ENCODE measurements at places on chromosomes 5 and 9.

DNA sequence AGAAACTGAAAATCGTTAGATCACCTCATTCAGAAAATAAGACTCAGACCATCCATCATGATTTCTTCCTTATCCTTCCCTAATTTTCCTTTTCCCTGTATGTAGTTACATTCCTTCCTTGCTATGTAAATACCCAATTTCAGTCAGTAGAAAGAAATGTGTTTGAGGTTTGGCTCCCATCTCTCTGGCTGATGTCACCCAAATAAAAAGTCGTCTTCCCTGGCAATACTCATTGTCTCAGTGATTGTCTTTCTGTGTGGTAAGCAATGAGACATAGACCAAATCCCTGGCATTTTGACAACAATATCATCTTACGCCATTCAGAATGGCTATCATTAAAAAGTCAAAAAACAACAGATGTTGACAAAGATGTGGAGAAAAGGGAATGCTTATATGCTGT, 303.9 kb upstream of the EDIL3 start:
- no peak for DNase-seq

DNA sequence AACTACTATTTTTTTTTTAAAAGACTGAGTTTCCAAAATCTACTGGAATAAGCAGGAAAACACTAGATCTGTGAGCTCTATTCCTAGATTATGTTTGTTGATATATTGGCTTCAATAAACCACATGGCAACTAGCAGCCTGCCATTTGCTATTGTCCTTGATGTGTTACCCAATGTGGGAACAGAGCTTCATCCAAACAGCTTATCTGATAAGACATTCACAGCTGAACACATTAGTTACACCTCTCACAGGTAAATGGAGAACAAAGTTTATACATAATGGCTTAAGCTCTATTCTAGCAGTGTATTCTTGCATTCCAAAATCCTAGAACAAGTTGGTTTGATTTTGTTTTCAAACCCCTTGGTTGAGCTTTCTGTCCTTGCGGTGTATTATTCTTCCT, 642.1 kb downstream of the TLE1 start:
- DNase-seq = no peak

DNA sequence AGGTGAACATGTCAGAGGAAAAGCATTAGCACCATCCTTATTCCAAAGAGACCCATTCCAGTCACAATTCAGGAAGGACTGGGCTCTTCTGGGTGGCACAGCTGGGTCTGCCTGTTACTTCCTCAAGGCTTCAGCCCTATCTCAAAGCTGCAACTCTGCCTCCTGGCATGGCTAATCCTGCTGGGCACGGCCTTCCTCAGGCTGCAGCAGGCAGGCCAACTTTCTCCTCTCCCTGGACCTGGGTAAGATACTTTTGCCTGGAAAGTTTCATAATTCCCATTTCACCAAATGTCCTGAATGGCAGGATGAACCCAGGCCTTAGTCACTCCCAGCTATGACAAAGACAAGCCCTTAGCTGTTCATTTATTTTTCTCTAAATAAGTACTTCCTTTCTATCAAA, 50.1 kb downstream of the MACROH2A1 start:
- DNase-seq = no peak

GRCh38 chr5:83839256-83839655, 118.6 kb upstream of the HAPLN1 start:
- no peak for DNase-seq

GRCh38 chr9:105842023-105842644, 147.8 kb downstream of the TMEM38B start:
- DNase-seq = no peak

DNA sequence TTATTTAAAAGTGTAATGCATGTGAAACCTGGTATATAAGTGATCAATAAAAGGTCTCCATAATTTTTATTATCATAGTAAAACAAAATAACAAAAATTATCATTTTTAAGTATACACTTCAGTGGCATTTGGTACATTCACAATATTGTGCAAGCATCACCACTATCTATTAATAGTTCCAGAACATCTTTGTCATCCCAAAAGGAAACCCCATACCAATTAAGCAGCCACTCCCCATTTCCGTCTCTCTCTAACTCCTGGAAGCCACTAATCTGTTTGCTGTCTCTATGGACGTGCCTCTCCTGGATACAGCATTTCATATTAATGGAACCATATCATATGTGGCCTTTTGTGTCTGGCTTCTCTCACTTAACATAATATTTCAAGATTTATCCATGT, 7.6 kb downstream of the OLFML2A start:
- no peak for DNase-seq

DNA sequence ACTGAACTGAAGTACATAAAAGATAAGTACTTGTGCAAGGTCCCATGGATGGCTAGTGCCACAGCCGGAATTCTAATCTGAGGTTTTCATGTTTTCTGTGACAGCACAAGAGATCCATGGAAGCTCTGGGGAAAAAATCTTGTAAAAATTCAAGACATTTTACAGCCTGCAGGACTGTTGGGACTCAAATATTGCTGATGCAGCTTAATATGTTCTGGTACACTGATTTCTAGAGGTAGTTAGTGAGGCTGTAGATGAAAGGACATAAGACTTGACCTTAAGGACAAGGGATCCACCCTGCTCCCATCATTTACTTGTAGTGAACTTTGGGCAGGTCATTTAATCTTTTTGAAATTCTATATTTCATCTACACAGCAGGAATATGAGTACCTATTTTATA, 390.4 kb downstream of the TLE4 start:
- no peak for DNase-seq

GRCh38 chr9:131240047-131240921, 36.0 kb downstream of the FAM78A start:
- no peak for DNase-seq

- DNase-seq = no peak
These were observed 2.1 kb downstream of the SLC22A5 start for GRCh38 chr5:132371603-132371994.

DNA sequence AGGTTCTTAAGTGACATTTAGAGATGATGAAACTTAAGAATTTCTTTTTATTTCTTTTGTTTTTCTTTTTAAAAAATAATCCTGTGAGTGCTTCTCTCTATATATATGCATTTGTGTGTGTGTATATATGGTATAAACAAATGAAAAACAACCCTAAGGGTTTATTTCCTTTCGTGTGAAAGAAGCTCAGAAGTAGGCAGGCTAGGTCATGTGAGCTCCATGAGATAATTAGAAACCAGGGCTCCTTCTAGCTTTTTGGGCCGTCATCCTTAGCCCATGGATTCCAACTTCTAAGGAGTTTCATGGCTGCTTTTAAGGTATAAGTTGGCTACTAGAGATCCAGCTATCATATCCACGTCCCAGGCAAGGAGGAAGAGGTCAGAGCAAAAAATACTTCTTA, 11.2 kb downstream of the C9orf43 start:
- DNase-seq = no peak

DNA sequence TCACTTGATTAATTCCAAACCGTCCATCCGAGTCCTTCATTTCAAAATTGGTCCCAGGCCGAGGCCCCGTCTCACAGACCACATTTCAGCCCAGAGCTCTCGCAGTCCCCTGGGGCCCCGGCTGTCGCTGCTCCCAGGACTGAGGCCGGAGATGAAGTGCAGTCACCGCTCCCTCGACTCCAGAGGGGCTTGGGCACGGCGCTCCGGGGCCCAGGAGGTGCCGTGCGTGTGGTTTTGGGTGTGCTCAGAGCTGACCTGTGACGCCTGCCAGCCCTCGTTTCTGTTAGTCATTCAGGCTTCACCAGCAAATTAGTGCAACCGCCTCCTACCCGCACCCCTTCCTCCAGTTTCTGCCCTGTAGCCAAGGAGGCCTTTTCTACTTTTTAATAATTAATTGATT, 48.7 kb upstream of the PHYKPL start:
- DNase-seq = no peak

DNA sequence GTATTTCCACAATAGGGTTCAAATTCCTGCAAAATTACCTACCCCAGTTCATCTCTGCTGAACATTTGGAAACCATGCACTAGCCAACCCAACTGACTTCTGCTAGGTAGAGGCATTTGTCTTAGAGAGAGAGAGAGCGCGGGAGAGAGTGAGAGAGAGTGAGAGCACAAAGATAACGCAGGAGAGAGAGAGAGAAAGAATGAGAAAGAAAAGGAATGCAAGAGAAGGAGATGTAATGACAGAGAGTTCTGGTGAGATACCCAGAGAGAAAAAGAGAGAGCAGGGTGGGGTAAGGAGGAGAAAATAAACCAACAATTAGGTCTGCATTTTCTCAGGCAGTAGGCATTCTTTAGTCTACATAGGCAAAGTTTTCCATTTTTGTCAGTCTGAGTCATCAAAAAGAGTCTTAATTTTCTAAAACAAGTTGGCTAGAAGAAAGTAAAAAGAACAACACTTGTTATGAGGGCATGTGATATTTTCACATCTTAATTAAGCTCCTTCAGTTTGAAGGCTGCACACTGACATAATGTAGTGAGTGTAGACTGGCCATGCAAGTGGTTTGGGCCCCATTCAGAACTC, 98.2 kb downstream of the MAP1B start:
- DNase-seq = no peak

DNA sequence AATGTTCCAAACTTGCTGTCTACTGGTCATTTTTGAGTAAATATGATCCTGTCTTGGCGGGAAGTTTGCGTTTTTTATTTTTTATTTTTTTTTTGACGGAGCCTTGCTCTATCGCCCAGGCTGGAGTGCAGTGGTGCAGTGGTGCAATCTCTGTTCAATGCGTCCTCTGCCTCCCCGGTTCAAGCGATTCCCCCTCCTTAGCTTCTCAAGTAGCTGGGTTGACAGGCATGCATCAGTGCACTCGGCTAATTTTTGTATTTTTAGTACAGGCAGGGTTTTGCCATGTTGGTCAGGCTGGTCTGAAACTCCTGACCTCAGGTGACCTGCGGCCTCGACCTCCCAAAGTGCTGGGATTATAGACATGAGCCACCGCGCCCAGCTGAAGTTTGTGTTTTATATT, 45.4 kb downstream of the FGF18 start:
- no peak for DNase-seq

DNA sequence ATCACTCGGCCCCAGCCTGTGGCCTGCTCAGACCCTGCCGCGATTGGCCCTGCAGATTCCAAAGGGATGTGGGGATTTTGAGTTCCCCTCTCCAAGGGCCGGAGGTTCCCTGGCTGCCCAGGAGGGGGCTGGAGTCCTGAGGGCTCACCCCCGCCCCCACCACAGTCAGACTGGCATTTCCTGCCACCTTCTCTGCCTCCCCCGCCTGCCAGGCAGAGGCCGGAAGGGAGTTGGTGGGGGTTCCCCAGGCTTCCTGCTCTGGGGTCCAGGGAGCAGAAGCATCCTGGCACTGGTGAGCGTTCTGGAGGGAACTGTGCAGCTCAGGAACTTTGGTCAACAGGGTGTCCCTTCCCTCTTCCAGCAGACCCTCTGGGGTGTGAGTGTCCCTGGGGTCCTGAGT, 70.6 kb downstream of the RXRA start:
- peak; percentile 38 for DNase-seq

GRCh38 chr5:78103232-78103918, 191.1 kb downstream of the AP3B1 start:
- DNase-seq = no peak

DNA sequence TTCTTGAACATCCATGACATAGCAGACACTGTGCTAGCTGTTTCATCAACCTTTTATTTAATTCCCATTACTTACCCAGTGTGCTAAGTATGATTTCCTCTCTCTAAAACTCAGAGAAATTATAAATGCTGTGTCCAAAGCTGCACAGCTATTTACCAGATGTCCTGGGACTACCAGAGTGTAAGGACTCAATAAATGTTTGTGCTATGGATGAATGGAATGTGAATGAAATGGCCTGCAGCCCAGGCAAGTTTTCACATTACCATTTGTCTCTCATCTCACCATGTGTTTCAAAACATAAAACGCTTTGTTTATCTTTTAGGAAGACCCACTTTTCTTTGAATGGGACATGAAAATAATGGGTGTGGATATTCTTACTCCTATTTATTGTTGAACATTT, 96.2 kb downstream of the ARHGEF28 start:
- no peak for DNase-seq

DNA sequence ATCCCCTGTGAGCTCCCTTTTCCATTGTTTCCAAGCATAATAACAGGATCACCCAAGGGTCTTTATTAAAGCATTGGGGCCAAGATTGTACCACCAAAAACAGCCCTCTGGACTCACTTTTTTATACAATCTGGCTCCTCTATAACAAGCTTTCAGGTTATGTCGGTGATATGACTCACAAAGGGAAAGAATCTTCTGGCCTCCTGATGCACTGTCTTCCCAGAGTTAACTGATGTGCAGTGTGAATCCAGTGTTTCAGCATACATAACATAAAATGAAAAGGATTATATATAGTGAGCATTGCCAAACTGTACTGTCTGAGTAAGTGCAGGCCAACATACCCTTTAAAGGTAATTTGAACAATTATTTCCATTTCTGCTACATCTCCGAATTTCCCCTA, 33.9 kb upstream of the MAN2A1 start:
- DNase-seq = no peak

Data from activated T-cell treated with anti-CD3 and anti-CD28 coated beads for 4 hours (primary cell).